ENCODE measurements at places on chromosomes 13 and 19.

DNA sequence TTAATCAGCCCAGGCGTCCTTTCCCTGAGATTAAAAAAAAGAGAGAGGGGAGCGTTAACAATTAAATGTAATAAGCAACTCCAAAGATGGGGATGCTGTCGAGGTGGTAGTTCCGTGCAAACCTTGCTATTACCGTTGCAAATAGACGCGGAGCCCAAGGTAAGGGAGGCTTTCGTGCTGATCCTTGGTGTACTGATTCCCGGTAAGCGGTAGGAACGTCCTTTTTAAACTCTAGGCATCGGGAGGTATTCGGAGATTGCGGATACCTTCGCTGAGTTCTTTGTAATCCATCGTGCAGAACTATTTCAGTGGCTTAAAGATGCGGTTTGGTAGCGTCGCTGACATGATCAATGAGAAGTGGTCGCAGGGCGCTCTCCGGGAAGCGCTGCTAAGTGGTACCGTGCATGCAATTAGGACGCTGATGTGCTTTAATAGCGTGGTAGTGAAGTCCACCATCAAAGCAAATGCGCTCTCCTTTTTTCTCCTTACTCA is 3.1 kb downstream of the SLITRK5 start:
- DNase-seq: no peak

DNA sequence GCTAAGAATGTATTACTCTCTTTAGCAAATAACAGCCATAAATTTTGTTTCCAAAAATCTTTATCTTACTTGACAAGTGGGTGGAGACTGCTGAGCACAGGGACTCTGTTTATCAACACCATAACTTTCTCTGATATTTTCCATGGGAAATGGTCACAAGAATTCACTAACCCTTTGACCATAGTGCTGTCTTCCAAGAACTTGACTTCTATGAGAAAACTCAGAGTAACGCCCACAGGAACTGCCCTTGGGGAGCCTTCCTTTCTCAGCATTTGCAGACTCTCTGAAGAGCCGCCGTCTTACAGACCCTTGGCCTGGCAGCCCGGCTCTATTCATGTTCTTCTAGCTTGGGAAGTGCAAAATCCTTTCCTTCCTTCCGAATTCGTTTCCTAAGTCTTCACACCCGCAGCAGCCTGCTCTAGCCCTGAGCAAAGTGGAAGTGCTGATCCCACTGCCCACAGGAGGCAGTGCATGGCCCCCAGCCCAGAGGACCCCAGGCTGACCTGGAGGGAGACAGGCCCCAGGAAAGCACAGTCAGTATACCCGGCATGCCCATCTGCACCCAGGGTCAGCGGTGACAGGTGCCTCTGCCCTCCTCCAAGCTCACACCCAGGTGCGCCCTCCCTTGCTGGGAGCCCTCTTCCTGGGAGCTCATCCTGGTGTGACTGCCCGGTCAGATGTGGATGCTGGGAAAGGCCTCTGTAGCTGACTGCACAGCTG is 10.2 kb downstream of the GAS6 start:
- no peak for DNase-seq

DNA sequence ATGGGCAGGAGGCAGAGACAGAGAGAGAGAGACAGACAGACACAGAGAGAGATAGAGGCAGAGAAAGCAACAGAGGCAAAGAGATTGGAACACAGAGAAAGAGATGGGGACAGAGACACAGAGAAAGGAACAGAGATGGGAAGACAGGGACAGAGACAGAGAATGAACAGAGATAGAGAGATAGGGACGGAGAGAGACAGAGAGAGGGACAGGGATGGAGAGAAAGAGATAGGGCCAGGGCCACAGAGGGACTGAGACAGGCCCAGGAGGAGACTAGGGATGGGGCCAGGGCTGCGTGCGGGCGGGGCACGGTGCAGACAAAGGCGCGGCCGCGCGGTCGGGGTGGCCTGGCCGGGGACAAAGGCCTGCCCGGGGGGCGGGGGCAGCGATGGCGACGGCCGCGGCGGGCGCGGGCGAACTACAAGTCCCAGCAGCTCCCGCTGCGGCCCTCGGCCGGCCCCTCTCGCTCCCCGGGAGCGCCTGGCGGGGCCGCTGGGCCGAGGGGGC is at the start of gene ZNF358:
ZNF358 (plus strand) TSS at position 459 of the 507 bp plus-strand sequence. CDS start 3,140 bp downstream, outside the sequence.
- peak; percentile 88 for DNase-seq

DNA sequence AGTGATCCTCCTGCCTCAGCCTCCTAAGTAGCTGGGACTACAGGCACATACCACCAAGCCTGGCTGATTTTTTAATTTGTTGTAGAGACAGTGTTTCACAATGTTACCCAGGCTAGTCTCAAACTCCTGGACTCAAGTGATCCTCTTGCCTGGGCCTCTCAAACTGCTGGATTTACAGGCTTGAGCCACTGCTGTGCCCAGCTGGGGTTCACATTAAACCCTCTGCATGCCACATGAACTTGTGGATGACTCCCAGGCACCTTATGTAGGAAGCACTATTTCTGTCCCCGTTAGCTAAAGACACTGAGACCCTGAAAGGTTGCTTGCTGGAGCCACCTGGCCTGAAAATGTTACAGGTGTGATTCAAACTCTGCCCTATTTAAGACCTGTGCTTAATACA is 10.5 kb downstream of the MYH14 start:
- DNase-seq: no peak

DNA sequence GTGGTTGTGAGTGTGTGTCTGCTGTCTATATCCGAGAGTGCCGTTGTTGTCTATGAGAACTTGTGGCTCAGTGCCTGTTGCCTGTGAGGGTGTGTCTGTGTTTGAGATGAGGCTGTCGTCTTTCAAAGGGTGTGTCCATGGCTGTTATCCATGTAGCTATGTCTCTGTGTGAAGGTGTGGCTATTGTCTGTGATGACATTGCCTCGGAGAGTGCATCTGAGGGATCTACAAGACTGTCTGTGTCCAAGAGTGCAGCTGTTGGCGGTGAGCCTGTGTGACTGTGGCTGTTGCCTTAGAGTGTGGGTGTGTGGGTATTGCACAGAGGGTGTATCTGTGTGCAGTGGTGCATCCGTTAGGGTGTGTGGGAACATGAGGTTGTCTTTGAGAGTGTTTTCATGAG is 4.9 kb downstream of the NUMBL start:
- DNase-seq: no peak

GRCh38 chr19:39481229-39481545 is 549 bp downstream of the TIMM50 start:
- DNase-seq: no peak

All from K562 (cell line).